Activated CD8-positive, alpha-beta T cell treated with anti-CD3 and anti-CD28 coated beads, Interleukin-2, amount 10 ng/mL, durations not matched to agents 7 days and 5 days (primary cell): ENCODE measurements at places on chromosomes 1 and 21.

GRCh38 chr1:14567056-14567455 is 31.4 kb upstream of the KAZN start:
- no peaks in the 10 kb centered on the region for H3K4me1 ChIP-seq
- H3K27me3 ChIP-seq = no peaks in the 10 kb centered on the region
- no peak overlapping the region for H3K4me3 ChIP-seq
- no peaks in the 10 kb centered on the region for H3K36me3 ChIP-seq
- no peak for DNase-seq

DNA sequence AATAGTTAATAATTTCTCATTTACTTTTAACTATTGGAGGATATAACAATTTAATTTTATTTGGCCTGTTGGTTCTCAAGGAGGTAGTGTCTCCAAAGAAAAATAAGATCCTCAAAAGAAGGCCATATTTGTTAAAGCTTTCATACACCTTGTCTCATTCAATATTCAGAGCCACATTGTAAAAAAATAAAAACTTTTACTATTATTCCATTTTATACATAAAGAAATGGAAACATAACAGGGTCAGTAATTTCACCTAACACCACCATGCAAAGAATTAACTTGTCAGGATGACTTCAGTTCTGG is 40.3 kb upstream of the KCTD3 start:
- H3K36me3 ChIP-seq = no peaks in the 10 kb centered on the region
- H3K4me3 ChIP-seq = no peak overlapping the region
- no peaks in the 10 kb centered on the region for H3K4me1 ChIP-seq
- no peaks in the 10 kb centered on the region for H3K27me3 ChIP-seq

- no peak overlapping the region for H3K4me3 ChIP-seq
- peaks cover 26% of the 10 kb centered on the region for H3K4me1 ChIP-seq
- peaks cover 13% of the 10 kb centered on the region for H3K36me3 ChIP-seq
- H3K27ac ChIP-seq = peak overlapping the region; percentile 76
- no peaks in the 10 kb centered on the region for H3K27me3 ChIP-seq
These were observed 48.2 kb downstream of the SLC9A1 start for GRCh38 chr1:27106561-27107323.

- no peak for DNase-seq
- H3K36me3 ChIP-seq = peaks cover 35% of the 10 kb centered on the region
- H3K27ac ChIP-seq = no peak overlapping the region
- no peak overlapping the region for H3K4me3 ChIP-seq
- no peaks in the 10 kb centered on the region for H3K27me3 ChIP-seq
These were observed 80.7 kb upstream of the COA6 start for GRCh38 chr1:234292548-234292947.

DNA sequence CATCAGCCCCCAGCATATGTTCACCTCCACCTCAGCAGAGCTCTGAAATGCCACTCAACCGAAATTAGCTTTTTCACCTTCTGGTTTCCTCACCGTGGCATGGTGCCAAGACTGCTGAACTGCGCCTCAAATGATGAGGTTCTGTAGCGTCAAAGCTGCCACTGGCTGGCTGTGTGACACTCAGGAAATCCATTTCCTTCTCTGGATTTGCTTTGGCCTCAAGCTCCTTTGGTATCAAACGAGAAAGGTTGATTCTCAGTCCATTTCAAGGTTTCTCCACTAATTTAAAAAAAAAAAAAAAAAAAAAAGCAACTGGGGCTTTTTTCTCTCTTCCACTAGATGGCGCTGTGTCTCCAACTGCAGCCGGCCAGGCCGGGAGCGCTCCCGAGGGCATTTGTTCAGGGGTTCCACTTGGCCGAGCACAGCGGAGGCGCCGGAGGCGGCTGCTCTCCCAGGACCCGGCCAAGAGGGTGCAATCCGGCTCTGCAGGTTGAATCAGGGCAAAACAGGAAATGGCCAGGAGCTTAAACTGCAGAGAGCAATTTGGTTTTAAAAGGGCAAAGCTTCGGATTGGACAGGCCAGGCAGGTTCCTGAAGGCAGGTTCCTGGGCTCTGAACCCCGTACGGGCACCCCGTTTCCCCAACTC is 26.5 kb upstream of the PLA2G2C start:
- H3K36me3 ChIP-seq = no peaks in the 10 kb centered on the region
- H3K27me3 ChIP-seq = peaks cover 30% of the 10 kb centered on the region
- H3K4me3 ChIP-seq = no peak overlapping the region
- DNase-seq = peak; percentile 53
- H3K4me1 ChIP-seq = peaks cover 6% of the 10 kb centered on the region
- no peak overlapping the region for H3K27ac ChIP-seq

DNA sequence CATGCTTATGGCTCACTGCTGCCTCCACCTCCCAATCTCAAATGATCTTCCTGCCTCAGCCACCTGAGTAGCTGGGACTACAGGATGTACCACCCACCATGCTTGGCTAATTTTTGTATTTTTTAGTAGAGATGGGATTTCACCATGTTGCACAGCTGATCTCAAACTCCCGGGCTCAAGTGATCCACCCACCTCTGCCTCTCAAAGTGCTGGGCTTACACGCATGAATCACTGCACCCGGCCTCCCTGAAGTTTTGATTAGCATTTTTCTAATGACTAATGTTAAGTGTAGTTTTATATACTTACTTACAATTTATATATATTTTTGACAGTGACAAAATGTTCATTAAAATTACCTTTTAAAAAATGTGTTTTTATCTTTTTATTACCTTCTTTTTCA is 41.1 kb downstream of the ZNF678 start:
- no peaks in the 10 kb centered on the region for H3K4me1 ChIP-seq
- no peaks in the 10 kb centered on the region for H3K27me3 ChIP-seq
- H3K27ac ChIP-seq = no peak overlapping the region
- H3K4me3 ChIP-seq = no peak overlapping the region

DNA sequence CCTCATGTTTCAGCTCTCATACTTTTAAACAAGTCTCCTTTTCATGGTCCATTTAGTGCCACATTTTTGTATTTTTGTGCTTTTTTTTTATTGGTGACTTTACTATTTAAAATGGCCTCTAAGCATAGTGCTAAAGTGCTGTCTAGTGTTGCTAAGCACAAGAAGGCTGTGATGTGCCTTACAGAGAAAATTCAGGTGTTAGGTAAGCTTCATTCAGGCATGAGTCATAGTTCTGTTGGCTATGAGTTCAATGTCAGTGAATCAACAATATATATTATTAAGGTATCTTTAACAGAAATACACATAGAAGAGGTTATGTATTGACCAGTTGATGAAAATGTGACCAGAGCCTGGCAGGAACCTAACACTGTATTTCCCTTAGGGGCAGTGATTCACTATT is 12.8 kb upstream of the FUBP1 start:
- no peak for DNase-seq
- H3K4me3 ChIP-seq = no peak overlapping the region
- H3K27ac ChIP-seq = no peak overlapping the region
- H3K4me1 ChIP-seq = peaks cover 7% of the 10 kb centered on the region

DNA sequence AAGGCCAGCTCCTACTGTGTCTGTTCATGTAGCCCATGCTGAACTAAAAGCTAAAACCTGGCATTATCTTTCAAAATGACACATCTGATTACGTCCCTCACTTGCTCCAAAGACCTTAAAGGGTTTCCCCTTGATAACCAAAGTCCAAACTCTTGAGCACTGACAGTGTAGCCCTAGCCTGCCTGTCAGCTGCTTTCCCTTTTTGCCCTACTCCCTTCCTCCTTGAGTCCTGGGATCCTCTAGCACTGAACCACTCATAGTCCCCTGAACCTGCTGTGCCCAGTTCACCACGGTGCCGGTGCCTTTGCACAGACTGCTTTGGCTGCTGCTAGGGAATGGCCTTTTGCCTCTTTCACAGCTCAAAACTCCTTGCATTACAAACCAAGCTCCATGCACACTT is 67.5 kb downstream of the PLXNA2 start:
- no peak overlapping the region for H3K4me3 ChIP-seq
- no peaks in the 10 kb centered on the region for H3K4me1 ChIP-seq
- DNase-seq = no peak
- H3K27me3 ChIP-seq = peaks cover 24% of the 10 kb centered on the region
- H3K36me3 ChIP-seq = no peaks in the 10 kb centered on the region

GRCh38 chr1:53905509-53905908 is 11.5 kb downstream of the DIO1 start:
- H3K4me1 ChIP-seq = peaks cover 9% of the 10 kb centered on the region
- peaks cover 3% of the 10 kb centered on the region for H3K36me3 ChIP-seq
- H3K27me3 ChIP-seq = no peaks in the 10 kb centered on the region

DNA sequence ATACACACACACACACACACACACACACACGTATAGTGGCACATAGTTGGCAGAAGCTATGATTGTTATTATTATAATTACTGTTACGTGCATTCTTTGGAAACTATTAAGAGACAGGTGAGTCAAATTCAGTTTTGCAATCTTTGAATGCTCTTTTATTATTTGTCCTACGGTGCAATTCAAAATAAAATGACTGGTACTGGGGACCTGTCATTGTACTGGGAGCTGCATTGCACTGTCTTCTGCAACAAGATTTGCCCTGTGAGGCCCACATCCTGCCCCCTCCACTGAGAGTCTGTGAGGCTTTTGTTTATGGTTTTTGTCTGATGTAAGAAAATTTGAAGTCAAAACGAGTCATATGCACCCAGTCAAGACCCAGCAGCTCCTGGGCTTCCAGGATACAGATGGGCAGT is 1.9 kb downstream of the LY9 start:
- H3K4me3 ChIP-seq = peak overlapping the region; percentile 88
- peak; percentile 84 for DNase-seq
- peak overlapping the region; percentile 95 for H3K27ac ChIP-seq

- H3K4me3 ChIP-seq = no peak overlapping the region
- peak overlapping the region; percentile 6 for H3K27ac ChIP-seq
- DNase-seq = no peak
- H3K27me3 ChIP-seq = no peaks in the 10 kb centered on the region
- peaks cover 15% of the 10 kb centered on the region for H3K36me3 ChIP-seq
- H3K4me1 ChIP-seq = peaks cover 11% of the 10 kb centered on the region
These were observed 11.5 kb downstream of the TRIM46 start for GRCh38 chr1:155184835-155185782.

GRCh38 chr1:214075999-214076707 is 88.4 kb downstream of the PROX1 start:
- DNase-seq = no peak
- H3K27ac ChIP-seq = no peak overlapping the region
- H3K4me3 ChIP-seq = no peak overlapping the region
- no peaks in the 10 kb centered on the region for H3K27me3 ChIP-seq
- H3K4me1 ChIP-seq = no peaks in the 10 kb centered on the region

DNA sequence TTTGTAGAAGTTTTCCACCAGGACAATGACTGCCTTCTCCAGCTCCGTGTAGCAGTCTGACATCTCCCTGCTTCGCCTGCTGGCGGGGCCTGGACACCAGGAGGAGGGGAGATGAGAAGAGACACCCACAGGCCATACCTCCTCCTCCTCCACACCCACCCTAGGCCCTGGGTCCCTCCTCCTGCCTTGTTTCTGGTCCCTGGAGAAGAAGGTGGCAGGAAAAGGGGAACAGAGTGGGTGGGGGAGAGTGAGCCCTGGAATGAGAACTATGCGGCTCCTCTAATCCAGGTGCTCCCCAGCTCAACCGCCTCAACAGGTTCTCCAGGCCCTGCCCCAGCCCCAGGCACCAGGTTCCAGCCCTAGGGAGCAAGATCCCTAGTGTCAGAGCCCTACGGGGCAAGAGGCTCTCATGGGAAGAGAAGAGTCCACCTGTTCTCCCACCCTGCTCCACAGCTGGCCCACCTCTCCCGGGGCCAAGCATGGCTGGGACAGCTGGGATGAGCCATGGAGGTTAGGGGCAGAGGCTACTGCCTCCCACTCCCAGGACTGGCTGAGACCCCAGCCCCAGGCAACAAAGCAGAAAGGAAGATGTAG is 4.8 kb downstream of the S100A16 start:
- no peak overlapping the region for H3K4me3 ChIP-seq
- H3K27me3 ChIP-seq = no peaks in the 10 kb centered on the region
- no peak overlapping the region for H3K27ac ChIP-seq
- no peaks in the 10 kb centered on the region for H3K4me1 ChIP-seq
- no peaks in the 10 kb centered on the region for H3K36me3 ChIP-seq

GRCh38 chr1:15755646-15756040 is 3.0 kb upstream of the FBLIM1 start:
- H3K27me3 ChIP-seq = peaks cover 34% of the 10 kb centered on the region
- no peaks in the 10 kb centered on the region for H3K36me3 ChIP-seq
- H3K4me1 ChIP-seq = peaks cover 10% of the 10 kb centered on the region

DNA sequence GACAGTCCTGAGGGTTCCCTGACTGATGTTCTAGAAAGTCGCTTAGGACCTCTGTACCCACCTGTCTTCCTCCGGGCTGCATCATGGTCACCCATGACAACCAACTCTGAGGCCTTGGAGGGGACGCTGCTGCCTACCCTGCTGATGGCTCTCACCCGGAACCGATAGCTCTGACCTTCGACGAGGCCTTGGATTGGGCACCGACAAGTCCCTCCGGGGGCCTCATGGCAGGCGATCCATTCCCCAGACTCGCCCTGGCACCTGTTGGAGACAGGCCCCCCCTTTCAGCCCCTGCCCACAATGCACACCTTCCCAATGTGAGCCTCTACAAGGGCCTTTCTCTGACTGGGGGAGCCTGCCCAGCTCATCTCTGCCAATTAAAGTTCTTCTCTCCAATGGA is 21.2 kb downstream of the MYOM3 start:
- H3K36me3 ChIP-seq = no peaks in the 10 kb centered on the region
- H3K27me3 ChIP-seq = no peaks in the 10 kb centered on the region
- DNase-seq = no peak
- H3K27ac ChIP-seq = no peak overlapping the region
- H3K4me1 ChIP-seq = no peaks in the 10 kb centered on the region

GRCh38 chr1:168273575-168273974 is 7.1 kb upstream of the TBX19 start:
- DNase-seq = no peak
- H3K36me3 ChIP-seq = no peaks in the 10 kb centered on the region
- H3K27ac ChIP-seq = no peak overlapping the region
- peaks cover 2% of the 10 kb centered on the region for H3K27me3 ChIP-seq
- no peak overlapping the region for H3K4me3 ChIP-seq

- H3K27ac ChIP-seq = peak overlapping the region; percentile 81
- H3K4me3 ChIP-seq = peak overlapping the region; percentile 65
- H3K36me3 ChIP-seq = peaks cover 20% of the 10 kb centered on the region
- no peaks in the 10 kb centered on the region for H3K27me3 ChIP-seq
These were observed 1.8 kb downstream of the CD101 start for GRCh38 chr1:117003223-117003875.

DNA sequence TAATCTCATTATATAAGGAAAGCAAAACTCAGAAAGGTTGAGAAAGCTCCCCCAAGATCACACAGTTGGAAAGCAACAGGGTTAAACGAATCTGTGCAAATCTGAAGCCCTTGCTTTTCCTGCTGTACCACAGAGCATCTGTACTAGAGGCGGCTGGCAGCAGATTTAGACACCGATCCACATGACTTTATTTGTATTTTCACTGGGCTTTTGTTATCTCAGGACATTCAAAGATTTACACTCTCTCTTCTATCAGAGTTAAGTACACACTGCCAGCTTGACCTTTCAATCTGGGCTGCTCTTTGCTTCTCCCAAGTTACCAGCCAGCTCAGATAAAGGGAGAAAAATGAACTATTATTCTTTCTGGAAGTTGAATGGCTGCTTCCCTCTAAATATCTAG is 146.6 kb downstream of the FAM78B start:
- H3K4me3 ChIP-seq = no peak overlapping the region
- H3K4me1 ChIP-seq = no peaks in the 10 kb centered on the region
- no peak overlapping the region for H3K27ac ChIP-seq
- no peaks in the 10 kb centered on the region for H3K36me3 ChIP-seq
- DNase-seq = no peak

- H3K4me1 ChIP-seq = no peaks in the 10 kb centered on the region
- no peaks in the 10 kb centered on the region for H3K36me3 ChIP-seq
- H3K27ac ChIP-seq = no peak overlapping the region
- H3K4me3 ChIP-seq = no peak overlapping the region
These were observed 75.3 kb upstream of the RALGPS2 start for GRCh38 chr1:178649582-178650350.
